Fibroblast of villous mesenchyme (primary cell): ENCODE measurements at places on chromosomes 4 and X. TPM values are rescaled to one million over a fixed set of nuclear protein-coding genes. Genes with fewer than 3 reads are reported as not detected.

SLITRK2 gene
- not detected in 2 replicates for total RNA-seq

GRIA2 gene
- total RNA-seq: 1.9 TPM in 1 of 2 replicates, not detected in the other

DGAT2L6 gene
- total RNA-seq: not detected in 2 replicates

CT45A10 gene
- not detected in 2 replicates for total RNA-seq

TLR2 gene
- total RNA-seq: under 0.01 and 0.32 TPM in 2 replicates

TCEAL2 gene
- not detected in 2 replicates for total RNA-seq

GPR34 gene
- under 0.01 TPM in 1 of 2 replicates, not detected in the other for total RNA-seq
